ENCODE measurements at places on chromosomes 5 and 9.

GRCh38 chr5:91938441-91938840, 555.3 kb upstream of the ARRDC3 start:
- no peak for DNase-seq

DNA sequence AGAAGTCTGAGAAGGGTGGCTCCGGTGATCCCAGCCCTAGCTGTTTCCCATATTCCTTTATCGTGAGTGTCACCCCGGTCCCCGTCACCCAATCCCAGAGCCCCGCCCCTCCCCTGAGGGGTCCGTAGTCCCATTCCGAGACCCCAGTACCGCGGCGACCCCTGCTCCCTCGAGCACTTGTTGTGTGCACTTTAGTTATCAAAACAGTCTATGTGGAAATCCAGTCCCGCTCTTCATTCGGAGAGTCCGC, 223 bp downstream of the LRSAM1 start:
- no peak for DNase-seq

DNA sequence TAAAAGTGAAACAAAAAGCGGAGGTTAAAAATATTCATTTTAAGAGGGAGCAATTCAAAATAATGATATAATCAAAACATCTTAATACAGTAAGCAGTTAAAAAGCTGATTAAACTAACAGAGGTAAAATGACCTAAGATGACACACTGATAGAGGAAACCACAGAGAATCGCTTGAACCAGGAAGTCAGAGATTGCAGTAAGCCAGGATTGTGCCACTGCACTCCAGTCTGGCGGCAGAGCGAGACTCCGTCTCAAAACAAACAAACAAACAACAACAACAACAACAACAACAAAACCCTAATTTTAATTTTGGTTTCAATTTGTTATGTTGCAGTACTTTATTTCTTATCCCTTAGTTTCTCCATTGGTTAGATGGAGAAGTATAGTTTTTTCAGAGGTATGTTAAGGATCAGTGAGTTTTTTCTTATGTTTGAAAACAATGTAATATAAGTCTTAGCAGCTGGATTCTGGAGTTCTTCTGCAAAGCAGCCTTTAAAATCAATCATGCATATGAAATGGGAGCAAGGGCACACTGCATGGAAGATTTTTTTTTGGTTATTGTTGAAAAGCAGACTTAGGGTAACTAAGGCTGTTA, 58.5 kb downstream of the MLANA start:
- no peak for DNase-seq

DNA sequence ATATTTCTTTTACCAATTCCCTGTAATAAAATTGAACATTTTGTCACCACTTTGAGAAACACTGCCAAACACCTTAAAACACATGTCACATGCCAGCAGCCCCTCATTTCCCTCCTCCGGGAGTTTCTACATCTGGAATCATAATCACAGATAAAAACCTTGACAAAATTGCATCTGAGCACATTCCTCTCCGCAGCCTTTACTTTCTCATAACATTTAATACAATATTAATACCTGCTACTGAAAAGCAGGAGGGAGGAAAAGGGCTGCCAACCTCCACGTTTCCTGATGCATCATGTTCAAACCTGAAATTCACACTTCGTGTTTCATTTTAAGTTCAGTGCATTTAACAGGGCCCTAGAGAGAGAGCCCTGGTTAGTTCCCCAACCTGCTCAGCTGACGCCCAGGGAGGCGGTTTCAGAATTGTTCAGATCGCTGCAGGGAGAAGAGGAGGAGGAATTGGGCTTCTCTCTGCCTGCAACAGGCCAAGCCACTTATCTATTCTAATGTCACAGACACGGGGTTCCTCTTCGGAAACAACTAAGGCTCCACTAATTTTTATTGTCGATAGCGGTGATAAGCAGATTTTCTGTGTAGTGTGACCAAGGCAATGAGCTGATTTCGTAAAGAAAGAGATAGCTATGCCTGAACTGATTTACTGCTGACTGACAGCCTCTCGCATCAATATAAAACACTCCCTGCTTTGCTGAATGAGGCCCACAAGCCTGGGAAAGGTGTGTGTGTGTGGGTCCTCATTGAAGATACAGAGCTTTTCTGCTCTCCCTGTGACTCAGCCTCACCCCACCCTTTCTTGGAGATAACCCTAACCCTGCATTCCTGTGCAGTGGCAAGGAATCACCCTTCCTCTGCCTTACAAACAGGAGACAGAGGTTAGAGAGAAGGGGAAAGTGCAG, 4.9 kb upstream of the LHX2 start:
- DNase-seq = no peak

DNA sequence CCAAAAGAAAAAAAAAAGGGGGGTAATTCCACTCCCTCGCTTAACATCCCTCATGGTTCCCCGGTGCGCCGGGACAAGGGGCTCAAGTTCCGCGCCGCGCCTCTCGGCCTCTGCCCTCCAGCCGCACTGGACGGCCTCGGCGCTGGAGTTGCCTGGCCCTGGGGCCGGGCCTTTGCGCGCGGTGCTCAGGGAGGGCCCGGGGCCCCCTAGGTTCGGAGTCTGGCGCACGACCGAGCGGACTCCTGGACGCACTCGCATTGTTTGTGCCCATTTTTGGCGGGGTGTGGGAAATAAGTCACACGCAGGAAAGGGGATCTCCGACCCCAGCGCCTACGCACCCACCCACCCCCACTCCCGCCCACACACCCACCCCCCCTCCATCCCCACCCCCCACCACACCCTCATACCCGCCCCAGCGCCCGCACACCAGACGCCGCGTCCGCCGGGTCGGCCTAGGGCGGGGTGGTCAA, 381 bp downstream of the MED22 start:
- no peak for DNase-seq

DNA sequence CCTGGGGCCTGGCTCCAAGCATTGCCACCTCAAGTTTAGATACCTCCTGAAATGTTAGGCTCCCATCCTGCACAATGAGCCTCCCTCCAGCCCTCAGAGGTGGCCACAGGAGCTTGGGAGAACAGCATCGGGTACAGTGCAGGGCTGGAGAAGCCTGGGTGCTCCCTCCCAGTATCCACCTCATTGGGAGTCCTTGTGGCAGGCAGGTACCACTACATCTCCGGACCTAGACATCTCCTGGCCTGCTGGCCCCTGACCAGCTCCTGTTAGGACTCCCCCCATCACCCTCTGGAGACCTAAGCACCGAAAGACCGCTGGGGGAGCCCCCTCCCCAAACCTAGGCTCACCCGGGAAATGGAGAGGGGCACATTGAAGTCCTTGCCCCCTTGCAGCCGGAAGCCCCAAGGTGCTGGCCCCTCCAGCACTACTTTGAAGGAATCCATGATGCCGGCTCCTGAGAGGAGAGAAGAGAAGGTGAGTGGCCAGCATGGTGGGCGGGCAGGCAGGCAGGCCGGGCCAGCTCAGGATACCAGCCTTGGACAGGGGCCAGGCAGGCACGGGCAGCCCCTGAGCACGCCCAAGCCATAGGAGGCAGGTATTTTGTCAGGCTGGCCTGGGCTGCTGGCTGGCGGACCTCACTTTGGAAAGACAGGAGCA, 1.2 kb downstream of the PDLIM7 start:
- DNase-seq = no peak

- DNase-seq = no peak
Measured at GRCh38 chr5:93278896-93279295, 302.1 kb downstream of the NR2F1-AS1 start.

GRCh38 chr5:123163225-123163876, 74.3 kb downstream of the PRDM6 start:
- DNase-seq = no peak

- no peak for DNase-seq
Measured at GRCh38 chr5:159316519-159317383, 13.5 kb downstream of the IL12B start.

- no peak for DNase-seq
Measured at GRCh38 chr5:142918959-142919635, 148.9 kb downstream of the ARHGAP26 start.

- no peak for DNase-seq
Measured at GRCh38 chr9:29637471-29638237, 2064.4 kb upstream of the C9orf72 start.

DNA sequence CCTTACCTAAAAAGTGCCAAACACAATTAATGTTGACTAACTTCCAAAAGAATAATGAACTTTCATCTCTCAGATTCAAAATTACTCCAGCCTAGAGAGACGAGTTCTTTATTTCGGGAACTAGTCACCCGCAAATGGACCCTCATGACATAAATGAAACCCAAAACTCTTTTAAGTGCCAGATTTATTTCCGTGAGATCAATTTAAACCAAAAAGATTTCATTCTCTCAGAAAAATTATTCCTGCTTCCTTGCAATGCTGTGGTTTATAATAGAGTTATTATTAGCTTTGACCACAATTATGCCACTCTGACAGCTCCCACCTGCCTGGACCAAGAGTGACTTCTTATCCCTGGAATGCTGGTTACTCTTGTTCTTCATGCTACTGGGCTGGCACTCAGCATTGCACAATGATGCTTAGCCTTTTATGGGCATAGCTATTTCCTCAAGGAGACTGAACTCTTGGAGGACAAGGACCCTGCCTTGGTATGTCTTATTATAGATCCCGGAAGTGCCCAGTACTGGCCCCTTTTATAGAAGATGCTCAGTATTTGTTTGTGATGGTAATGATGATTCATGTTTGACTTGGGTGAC, 183.5 kb downstream of the SNX18 start:
- DNase-seq = no peak

- DNase-seq = no peak
Measured at GRCh38 chr9:110170357-110171257, 37.4 kb downstream of the C9orf152 start.

DNA sequence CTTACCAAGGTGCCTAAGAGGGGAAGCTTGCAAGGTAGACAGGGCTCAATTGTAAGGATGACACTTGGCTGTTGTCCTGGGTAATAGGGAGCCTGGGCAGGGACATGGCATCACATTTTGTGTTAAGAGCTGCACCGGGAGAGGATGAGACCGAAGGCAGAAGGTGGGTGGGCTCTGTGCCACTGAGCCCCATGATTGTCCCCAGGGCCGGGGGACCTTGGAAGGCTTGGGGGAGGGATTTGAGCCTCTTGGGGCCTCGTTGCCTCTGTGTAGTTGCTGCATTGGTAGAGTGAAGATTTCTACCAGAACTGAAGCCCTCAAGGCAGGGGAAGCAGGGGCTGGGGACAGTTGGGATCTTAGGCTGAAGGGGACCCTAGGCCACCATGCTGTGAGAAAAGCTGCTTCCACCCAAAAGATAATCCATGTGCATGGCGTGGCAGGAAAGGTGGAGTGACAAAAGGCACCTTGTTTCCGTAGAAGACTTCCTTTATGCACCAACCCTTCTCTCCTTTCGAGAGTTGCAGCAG, 11.9 kb downstream of the FGF18 start:
- no peak for DNase-seq

DNA sequence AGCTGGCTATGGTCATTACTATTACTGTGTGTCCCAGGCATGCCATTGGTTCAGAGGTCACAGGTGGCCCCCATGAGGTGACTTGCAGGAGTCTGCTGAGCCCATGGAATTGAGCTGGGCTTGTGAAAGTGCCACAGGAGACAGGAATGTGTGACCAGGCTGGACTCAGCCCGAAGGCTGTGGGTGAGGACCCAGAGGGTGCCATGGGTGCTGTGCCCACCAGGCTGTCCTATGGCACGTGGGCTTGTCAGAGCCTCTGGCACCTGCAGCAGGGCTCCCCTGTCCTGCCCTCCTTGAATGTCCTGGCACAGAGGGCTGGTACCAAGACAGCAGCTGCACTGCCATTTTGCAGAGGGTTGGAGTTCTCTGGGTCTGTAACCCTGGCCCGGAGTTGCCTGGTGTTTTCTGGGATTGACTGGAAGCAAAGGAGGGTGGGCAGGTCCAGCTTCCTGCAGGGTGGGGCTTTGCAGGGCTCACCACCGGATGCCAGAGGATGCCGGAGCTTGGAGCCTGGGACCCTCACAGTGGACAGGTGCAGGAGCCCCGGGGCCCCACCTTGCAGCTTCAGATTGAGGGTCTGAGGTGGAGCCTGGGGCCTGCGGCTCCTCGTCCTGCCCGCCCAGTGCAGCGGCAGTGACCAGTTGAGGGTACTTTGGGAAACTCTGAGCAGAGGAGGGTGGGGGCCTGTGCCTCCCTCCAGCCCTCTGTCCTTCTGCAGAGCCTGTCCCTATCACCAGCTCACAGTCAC, 14.2 kb downstream of the COL5A1 start:
- no peak for DNase-seq

DNA sequence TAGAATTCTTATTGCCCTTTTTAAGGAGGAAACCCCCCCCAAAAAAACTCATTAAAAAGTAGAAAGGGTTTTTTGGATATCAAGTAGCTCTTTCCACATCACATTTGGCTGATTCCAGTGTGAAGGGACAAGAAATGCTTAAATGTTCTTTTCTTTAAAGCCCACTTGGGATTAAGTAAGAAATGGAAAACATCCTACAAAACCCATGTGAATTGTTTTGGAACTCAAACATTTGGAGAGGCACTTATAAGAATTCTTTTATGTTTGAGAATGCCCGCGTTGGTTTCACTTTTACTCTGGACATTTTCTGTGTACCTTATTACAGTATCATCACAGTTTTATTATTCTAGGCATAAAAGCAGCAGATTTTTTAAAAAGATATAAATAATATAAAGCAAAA, 301.1 kb upstream of the ACTBL2 start:
- no peak for DNase-seq

GRCh38 chr9:129239946-129240490, 62.0 kb upstream of the IER5L start:
- DNase-seq = no peak

DNA sequence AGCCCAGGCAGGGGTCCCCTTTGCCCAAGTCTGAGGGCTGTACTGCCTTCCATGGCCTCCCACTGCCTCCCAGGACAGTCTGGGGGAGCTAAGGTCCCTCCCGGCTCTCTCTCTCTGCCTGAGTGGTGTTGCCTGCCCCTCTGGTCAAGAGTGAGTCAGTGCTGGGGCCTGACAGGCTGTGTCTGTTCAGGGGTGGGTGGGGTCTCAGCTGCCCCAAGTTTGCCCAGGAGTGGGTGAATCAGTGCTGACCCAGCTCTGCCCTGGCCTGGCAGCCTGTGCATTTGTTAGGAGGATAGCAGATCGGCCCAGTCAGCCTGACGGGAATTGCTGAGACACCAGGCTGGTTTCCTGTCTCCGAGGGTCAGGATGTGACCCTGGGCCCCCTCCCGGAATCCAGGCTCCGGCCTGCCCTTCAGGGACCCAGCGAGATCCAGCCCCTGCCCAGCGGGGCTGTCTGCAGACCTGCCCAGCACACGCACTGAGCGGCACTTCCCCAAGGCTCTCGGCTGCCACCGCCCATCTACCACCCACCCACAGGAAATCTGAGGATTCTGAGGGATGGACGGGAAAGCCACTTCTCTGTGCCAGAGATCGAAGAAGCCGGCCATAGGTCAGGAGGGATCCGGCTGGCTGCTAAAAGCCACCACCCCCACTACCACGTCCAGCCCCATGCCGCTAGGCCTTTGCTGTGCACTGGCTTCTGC, 15.9 kb downstream of the ENG start:
- no peak for DNase-seq

DNA sequence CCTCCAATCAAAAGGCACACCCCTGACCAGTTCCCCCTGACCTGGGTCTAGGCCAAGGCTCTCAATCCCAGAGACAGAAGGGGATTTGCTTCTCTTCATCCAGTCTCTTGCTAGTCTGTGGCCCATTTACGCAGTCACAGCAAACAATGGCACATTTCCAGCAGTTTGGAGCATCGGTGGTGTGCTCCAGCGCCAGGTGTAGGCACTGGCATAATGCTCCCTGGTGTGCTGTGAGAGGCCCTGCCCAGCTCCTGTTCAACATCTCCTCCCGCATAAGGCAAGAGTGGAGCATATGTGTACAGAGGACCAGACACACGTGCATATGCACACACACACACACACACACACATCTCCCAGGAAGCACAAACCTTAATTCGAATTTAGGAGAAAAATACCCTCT, 79.5 kb upstream of the ERCC6L2 start:
- DNase-seq = no peak
